ENCODE measurements at places on chromosomes 6 and 20.

DNA sequence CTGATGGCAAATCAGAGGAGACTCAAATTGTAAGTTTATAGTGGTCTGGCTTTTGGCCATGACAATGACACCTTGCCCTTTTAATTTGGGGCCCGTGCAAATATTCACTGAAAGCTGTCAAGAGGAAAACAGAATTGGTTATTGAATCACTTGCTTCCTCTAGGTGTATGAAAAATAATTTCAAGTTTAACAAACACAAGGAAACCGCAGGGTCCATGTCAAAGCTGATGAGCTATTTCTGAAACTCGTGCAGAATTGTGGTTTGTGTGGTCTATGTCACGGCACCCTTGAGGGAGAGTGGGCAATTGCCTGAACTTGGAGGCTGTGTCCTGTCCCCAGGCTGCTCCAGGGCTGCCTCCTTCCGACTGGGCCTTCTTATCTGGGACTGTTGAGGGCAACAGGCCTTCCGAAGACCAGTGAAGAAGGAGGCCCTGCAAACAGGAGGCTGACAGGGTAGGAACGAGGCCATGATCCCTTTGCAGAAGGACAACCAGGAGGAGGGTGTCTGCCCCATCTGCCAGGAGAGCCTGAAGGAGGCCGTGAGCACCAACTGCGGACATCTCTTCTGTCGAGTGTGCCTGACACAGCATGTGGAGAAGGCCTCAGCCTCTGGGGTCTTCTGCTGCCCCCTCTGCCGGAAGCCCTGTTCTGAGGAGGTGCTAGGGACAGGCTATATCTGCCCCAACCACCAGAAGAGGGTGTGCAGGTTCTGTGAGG is 788 bp downstream of the TRIM40 start:
- DNase-seq, result no peak

- peak; percentile 92 for DNase-seq
Measured at GRCh38 chr6:167851370-167851952, 24.8 kb downstream of the AFDN start.

DNA sequence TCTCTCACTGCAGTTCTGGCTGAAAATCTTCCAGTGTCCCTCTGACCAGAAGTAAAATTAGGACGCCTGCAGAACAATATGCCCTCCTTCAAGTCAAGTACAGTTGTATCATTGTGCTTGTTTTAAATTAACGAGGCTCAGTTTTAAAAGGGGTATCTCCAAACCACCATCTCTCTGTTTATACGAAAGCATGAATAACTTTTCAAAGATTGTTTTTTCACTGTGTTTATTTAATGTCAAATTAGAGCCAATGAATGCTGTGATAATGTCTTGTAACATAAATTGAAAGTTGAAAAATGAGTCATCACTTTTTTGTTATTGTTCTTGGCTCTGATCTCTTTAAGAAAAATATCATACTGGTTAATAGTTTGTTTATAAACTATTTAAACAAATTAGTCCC is 230.7 kb upstream of the THEMIS start:
- no peak for DNase-seq

- DNase-seq, result no peak
Measured at GRCh38 chr6:137808191-137808590, 58.9 kb upstream of the TNFAIP3 start.

DNA sequence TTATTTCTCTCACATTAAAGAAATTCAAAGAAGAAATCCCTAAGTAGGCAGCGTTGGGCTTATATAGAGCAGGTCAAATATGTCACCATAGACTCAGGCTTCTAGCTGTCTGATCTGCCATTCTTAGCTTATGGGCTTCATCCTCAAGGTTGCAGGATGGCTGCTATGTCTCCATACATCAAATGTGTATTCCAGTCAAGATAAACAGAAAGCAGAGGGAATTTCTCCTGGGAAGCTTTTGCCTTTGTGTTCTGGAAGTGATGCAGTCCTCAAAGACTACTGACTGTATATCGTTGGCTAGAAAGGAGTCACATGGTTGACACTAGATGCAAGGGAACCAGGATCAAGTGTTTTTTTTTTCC is 36.0 kb downstream of the ZNF341 start:
- no peak for DNase-seq

- DNase-seq, result peak; percentile 62
Measured at GRCh38 chr6:125301435-125302391, at the start of gene HDDC2. TSS of gene HDDC2 (minus strand) at chr6:125301967. CDS start at chr6:125301932, 35 bp downstream.

GRCh38 chr6:21085211-21085610 is 508.3 kb upstream of the SOX4 start:
- DNase-seq, result no peak

DNA sequence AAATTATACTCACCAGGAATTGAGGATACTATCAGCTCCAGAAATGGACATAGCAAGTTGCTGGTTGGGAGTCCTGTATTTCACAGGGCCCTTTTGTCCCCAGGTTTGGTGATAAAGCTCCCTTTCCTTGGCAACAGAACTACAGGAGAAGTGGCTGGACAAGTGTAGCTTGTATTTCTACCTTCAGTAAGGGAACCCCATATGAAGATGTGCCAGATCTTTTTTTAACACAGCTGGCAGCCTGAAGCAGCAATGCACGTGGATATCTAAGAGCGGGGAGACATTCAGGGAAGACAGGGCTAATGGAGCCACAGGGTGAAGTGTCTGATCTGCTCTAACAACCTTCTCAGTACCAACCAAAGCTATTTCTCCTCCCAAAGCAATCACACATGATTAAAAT is 373.9 kb upstream of the ID4 start:
- no peak for DNase-seq

DNA sequence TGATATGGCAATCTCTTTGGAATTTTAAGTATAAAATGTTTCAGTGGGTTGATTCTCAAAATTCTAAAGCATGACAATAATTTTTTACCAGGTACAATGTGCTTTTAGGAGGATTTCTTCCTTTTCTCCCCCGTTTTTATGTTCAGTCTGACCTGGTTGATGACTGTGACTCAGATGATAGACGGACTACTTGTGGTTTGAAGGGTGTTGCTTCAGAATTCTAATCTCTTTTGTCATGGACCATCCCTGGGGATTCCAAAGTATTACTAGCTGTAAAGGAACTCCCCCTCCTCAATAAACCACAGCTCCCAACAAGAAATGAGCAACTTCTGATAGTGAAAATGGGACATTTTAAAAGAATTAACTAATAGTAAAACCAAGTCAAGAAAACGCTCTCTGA is 34.9 kb upstream of the TNFAIP3 start:
- DNase-seq, result no peak

DNA sequence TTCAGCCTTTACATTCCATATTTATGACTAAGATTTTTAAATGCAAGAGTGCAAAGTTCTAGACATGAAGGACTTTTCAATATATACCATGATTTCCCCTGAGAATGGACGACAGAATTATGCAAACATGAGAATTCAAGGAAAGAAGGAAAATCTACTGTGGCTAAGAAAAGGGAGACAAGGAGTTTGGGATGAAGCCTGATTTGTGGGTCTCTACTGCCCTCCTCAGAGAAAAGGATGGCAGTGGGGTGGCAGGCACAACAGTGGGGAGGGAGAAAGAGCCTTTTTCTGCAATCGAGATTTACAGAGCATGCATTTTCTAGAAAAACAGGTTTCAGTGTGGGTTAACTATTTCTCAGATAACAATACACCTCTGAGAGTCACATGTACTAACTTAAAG is 466.9 kb upstream of the NRSN1 start:
- peak; percentile 47 for DNase-seq

DNA sequence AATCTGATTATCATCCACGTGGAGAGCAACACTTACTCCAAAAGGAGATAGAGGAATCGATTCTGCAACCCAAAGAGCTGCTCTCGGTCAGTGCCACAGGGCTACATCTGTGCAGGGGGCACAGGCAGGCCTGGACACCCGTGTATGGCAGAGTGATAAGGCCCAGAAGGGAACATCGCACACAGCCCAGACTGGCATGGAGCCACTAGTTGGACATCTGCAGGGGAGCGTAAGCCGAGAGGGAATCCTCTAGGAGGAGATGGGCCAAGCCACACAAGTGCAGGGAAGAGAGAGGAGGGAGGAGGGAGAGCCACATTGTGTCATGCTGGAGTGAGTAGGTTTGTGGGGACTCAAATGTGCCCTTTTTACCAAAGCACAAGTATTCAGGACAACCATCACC is 50.4 kb upstream of the ENTPD6 start:
- DNase-seq, result no peak

DNA sequence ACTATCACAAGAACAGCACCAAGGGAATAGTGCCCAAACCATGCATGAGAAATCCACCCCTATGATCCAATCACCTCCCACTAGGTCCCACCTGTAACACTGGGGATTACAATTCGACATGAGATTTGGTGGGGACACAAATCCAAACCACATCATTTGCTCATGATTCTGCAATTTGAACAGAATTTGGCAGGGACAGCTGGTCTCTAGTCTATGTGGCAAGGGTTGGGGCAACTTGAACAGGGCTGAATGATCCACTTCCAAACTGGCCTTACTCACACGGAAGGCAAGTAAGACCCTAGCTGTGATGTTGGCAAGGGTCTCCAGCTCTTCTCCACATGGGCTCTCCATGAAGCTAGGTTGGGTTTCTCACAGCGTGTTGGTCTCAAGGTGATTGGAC is 10.1 kb upstream of the FKBP5 start:
- no peak for DNase-seq

DNA sequence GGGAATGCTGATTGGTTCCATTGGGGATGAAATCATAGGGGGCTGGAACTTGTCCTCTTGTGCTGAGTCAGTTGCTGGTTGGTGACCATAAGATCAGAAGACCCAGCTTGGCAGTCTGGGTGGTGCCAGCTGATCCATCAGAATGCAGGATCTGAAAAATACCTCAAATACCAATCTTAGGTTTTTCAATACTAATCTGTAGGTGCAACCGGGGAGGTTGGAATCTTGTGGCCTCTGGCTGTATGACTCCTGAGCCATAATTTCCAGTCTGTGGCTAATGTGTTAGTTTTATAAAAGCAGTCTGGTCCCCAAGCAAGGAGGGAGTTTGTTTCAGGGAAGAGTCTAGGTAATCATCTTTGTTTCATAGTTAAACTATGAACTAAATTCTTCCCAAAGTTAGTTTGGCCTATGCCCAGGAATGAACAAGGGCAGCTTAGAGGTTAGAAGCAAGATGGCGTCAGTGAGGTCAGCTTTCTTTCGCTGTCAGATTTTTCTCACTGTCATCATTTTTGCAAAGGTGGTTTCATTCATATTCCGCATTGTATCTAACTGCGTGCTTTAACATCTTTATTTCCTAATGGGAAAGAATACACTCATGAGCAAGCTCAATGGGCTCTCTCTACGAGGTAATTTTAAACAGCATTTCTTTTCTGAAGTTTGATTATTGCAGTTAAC is 2.0 kb downstream of the ARMH2 start:
- no peak for DNase-seq

GRCh38 chr20:50565383-50565782 is 55.2 kb downstream of the PTPN1 start:
- no peak for DNase-seq

DNA sequence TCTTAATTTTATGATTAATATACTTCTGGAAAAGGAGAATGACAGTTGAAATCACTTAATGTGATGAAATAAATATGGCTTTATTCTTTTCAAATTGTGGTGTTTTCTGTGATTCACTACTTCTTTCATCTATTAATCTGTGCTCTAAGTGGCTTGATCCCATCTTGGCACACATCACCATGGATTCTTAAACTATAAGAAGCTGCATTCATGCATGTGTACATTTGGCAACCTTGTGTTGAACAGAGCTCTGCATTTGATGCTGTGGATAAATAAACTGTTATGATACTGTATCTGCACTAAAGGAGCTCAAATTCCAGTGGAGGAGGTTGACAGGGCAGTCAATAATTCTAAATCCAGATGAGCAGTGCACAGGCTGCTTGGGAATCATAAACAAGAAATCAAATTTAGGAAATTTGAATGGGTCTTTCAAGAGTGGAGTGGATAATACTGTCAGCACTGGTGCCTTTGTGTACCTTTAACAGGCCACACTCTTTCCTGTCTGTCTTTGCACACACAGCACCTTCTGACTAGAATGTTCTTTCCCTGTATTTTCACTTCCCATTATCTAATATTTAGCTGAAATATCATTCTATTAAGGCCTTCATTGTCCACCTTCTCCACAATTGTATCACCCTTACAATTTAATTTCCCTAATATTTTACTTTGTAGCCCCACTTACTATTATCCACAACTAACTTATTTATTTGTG is 252.9 kb downstream of the GRM1 start:
- DNase-seq, result no peak

DNA sequence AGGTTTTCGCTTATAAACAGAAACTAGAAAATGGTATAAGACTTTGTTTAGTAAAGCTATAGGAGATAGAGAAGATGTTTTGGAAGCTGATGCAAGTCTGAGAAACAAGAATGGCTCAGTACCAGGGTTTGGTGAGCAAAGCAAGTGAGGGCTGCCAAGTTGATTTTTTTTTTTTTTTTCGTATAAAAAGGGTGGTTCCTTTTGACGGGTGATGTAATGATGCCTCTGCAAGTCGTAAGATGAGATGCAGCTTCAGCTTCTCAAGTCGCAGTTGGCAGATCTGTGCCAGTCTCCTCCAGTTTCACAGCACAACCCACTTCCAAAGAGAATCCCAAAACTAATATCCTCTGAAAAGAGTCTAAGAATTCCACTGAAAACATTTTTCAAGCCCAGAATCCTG is 252.8 kb upstream of the CDH4 start:
- no peak for DNase-seq

DNA sequence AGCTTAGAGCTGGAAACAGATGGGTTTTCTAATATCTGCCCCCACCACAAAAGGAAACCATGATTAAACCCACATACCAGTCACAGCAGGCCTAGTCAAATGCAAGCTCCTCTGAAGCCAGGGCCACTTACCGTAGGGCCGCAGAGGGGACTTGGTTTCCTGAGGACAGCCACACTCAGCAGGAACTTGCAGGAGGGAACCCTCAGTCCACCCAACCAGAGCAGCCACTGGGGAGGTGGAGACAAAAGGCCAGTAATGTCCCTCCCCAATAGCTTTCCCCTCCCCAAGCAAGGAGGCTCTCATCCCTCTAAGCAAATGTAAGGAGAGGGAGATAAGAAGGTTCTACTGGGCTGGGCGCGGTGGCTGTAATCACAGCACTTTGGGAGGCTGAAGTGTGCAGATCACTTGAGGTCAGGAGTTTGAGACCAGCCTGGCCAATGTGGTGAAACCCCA is 384.4 kb upstream of the JARID2 start:
- no peak for DNase-seq

DNA sequence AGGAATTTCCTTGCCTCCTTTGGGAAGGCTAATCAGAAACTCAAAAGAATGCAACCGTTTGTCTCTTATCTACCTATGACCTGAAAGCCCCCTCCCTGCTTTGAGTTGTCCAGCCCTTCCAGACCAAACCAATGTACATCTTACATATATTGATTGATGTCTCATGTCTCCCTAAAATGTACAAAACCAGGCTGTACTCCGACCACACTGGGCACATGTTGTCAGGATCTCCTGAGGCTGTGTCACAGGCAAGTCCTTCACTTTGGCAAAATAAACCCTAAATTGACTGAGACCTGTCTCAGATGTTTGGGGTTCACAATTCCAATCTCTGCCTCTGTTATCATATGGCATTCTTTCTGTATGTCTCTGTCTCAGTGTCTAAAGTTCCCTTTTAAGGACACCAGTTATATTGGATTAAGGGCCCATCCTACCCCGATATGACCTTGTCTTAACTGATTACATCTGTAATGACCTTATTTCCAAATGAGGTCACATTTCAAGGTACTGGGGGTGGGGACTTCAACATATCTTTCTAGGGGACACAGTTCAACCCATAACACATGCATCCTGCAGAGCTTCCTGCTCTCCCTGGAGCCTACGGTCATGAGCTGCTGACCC is 513.5 kb upstream of the JARID2 start:
- DNase-seq, result no peak
